ENCODE measurements at places on chromosomes 6 and 20. TPM values are rescaled to one million over a fixed set of nuclear protein-coding genes. Genes with fewer than 3 reads are reported as not detected.

- no peak for DNase-seq
These were observed 13.2 kb upstream of the ATXN1 start for GRCh38 chr6:16774437-16774836.

SLC22A3 gene
- not detected for total RNA-seq

DNA sequence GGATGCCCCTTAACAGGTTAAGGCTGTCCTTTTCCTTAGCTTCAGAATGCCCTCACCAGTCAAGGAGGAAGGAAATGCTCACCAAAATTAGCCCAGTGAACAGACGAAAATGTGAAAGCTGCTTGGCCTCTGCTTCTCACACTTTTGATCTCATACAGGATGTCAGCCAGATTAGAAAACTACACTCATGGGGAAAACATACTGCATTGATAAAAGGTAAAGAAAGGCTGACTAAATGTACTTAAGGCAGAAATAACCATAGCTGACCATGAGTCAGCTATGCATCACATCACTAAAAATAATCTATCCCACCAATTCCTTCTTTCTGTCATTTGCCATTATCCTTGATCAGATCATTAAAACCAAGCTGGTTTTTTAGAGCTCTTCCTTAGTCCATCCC, 198.4 kb upstream of the TENT5A start:
- no peak for DNase-seq

CEP85L gene
- 10.4 TPM for total RNA-seq

Measured in osteocyte (in vitro differentiated cells).